ENCODE measurements at places on chromosomes 6 and 20.

DNA sequence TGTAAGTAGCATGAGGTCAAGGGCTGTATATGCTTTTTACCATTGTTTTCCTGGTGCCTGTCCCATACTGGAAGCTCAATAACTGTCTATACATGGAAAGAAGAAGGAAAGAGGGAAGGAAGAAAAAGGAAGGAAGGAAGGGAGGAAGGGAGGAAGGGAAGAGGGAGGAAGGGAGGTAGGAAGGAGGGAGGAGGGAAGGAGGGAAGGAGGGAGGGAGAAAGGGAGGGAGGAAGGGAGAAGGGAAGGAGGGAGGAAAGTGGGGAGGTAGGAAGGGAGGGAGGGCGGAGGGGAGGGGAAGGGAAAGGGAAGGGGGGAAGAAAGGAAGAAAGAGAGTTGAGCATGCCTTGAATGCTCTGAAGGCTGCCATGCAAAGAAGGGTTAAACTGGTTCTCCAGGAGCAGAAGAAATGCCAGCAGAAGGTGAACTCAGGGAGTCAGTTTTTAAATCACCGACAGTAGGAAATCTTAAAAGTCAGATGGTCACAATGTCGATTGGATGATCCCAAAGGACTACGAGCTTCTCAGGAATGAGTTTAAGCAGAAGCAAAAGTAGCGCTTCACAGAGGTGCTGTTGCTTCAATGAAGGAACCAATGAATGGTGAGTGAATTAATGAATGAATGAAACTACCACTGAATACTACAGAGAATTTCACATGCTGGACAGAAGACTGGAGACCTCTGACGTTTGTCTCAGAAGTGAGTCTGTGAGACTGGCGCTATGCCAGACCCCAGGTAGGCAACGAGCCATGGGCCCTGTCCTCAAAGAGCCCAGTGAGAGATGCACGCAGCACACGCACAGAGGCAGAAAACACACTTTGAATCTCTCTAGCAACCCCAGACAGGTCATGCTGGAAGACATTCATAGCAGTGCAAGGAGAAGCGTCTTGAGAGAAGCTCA is 117.6 kb downstream of the MRPL14 start:
- DNase-seq = no peak

- no peak for DNase-seq
Observed at GRCh38 chr6:77231438-77232305, 231.6 kb downstream of the HTR1B start.

- peak; percentile 70 for DNase-seq
Observed at GRCh38 chr6:7134999-7135745, 27.4 kb downstream of the RREB1 start.

DNA sequence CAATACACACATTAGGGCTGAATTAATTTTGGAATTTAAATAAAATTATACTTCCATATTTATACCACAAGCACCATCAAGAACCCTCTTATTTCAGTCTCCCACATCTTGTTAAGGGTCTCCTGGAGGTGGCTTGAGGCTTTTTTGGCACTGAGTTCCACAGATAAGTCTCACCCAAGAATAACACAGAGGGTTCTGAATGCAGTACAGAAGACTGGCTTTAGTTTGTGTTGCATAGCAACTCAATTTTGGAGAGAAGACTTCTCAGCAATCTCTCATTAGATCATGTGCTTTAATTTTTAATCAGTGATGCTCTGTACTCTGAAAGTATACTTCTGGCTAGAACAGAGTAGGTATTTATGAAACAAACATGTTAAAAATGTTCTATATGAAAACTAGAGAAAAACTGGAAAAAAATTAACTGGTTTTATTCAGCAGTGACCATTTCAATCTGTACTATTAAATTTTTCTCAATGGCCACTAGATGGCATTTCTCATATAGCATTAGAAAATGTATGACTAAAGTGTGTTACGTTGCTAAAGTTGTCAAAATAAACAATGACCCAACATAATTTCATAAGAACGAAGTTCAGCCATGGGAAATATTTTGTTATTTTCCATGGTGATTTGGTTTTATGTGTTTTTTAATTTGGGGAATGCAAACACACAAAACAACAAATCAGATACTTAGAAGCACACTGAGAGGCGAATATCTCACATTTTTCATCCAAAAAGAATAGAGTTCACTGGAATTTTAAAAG is 32.7 kb upstream of the MAP7 start:
- DNase-seq = no peak

DNA sequence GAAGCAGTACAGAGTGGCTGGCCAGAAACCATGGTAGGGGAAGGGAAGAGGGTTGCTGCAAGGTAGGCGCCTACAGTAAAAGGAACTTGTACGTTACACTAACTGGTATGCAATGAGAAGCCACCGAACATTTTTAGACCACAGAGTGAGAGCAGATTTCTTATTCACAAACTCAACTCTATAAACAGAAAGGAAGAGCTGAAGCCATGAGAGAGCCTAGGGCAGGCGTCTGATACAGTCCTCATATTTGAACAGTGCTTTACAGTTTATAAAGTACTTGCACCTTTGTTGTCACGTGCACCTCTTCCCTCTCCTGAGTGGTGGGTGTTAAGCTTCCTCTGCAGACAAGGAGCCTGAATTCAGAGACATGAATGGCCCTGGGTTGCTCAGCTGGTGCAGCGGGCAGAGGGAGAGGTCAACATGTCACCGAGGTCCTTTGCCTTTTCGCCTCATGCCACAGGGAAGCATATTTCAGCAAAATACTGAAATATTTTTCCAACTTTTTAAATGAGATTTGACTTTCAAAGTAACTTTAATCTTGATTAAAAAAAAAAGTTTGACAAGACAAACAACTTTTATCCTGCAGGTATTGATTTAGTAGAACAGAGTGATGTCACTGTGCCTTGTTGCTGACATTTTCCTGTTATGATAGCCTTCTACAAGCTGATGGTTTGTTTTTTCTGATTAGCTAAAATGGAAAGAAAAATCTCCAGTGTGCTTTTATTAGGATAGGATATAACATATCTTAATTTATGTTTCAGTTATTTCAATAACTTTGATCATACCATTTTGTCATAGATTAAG is 23.8 kb downstream of the UST start:
- no peak for DNase-seq
